K562 (cell line): ENCODE measurements at places on chromosomes 1 and 21. TPM values are rescaled to one million over a fixed set of nuclear protein-coding genes. Genes with fewer than 3 reads are reported as not detected.

DNA sequence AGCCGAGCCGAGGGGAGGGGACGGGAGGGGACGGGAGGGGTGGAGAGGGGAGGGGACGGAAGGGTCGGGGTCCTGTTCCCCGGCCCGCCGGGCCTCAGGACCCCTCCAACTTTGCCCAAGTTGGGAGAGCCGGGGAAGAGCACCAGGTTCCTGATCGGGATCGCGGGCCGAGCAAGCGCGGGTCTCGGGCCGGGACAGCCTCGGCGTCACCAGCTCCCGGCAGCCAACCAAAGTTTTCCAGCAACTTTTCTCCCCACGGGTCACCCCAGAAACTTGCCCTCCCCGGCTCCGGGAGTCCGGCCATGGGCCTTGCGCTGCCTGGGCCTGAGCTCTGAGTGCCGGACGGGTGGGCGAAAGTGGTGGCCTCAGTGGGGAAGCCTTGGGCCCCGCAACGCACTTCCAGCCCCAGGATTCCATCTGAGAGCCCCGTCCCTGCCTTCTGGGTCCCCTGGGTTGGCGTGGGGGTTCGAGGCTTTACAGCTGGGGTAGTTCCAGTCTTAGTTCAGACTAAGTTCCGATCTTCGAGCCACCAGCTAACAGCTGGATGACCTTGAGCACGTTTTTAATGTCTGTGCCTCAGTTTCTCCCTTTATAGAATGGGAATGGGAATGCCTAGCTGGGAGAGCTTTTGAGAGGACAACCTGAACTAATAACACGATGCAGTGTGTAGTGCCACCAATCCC lies 458 bp downstream of the ZC3H12A start:
- H3K4me3 ChIP-seq: peak overlapping the region; percentile 77
- peaks cover 69% of the 10 kb centered on the region for H3K4me1 ChIP-seq
- H3K27ac ChIP-seq: peak overlapping the region; percentile 94
- peak; percentile 52 for DNase-seq
- no peaks in the 10 kb centered on the region for H3K27me3 ChIP-seq
- H3K36me3 ChIP-seq: peaks cover 44% of the 10 kb centered on the region

Gene VANGL1
- 12.7 and 12.9 TPM in 2 replicates for total RNA-seq

- no peak overlapping the region for H3K27ac ChIP-seq
- no peaks in the 10 kb centered on the region for H3K27me3 ChIP-seq
- no peak overlapping the region for H3K4me3 ChIP-seq
- DNase-seq: no peak
Observed at GRCh38 chr1:232178191-232178590, 451.7 kb downstream of the SIPA1L2 start.

Gene NTMT2
- not detected in 2 replicates for total RNA-seq

Gene FAM72D
- total RNA-seq: 14.9 and 15.8 TPM in 2 replicates

GRCh38 chr1:203091761-203092330 lies 6.0 kb upstream of the MYOG start:
- H3K4me3 ChIP-seq: no peak overlapping the region
- H3K27ac ChIP-seq: no peak overlapping the region
- peaks cover 35% of the 10 kb centered on the region for H3K27me3 ChIP-seq
- no peak for DNase-seq
- H3K36me3 ChIP-seq: no peaks in the 10 kb centered on the region

Gene NOTCH2NLA
- total RNA-seq: 10.1 and 10.7 TPM in 2 replicates

Gene EXTL1
- 0.13 and 0.16 TPM in 2 replicates for total RNA-seq

Gene BRINP3
- 0.16 and 0.31 TPM in 2 replicates for total RNA-seq

Gene CD160
- total RNA-seq: not detected in 2 replicates

DNA sequence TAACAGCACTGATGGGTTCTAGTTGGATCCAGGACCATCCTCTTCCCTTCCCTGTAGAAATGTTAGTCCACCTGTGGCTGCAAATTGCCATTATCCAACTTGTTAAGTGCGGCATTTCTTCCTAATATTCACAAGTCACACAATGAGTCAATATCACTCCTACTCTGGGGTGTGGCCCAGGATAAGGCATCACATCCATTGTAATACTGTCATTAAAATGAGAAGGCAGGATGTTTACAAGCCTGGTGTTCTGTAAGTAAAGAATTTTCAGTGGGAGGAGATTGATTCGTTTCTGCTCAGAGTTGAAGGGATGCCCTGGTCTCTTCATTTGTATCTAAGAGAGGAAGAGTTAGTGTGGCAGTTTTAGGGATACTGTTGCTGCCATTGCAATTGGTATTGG lies 18.1 kb upstream of the ARHGAP29 start:
- no peaks in the 10 kb centered on the region for H3K36me3 ChIP-seq
- H3K4me1 ChIP-seq: no peaks in the 10 kb centered on the region
- no peak overlapping the region for H3K4me3 ChIP-seq
- DNase-seq: no peak
- H3K27ac ChIP-seq: no peak overlapping the region
- H3K27me3 ChIP-seq: no peaks in the 10 kb centered on the region

Gene SZRD1
- 145 and 149 TPM in 2 replicates for total RNA-seq

Gene AMY2A
- total RNA-seq: 0.33 and 0.65 TPM in 2 replicates

GRCh38 chr1:235100194-235100772 lies 28.4 kb downstream of the TOMM20 start:
- peaks cover 8% of the 10 kb centered on the region for H3K4me1 ChIP-seq
- DNase-seq: no peak
- H3K4me3 ChIP-seq: no peak overlapping the region
- no peaks in the 10 kb centered on the region for H3K27me3 ChIP-seq

DNA sequence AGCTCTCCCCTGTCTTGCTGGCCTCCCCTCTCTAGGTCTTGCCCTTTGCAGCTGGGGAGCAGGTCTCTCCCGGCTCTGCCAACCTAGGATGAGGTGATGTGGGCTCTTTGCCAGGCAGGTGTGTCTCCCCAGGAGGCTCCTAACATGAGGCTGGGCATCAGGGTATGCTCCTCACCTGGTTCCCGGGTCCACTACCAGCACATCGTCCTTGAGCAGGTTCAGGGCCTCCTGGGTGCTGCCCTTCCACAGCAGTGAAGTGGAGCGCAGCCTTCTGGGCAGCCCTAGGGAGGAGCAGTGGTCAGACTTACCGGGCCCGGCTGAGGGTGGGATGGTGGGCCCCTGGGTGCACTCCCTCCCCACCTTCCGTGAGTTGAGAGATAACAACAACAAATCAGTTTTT lies 17.5 kb downstream of the LACTBL1 start:
- no peak overlapping the region for H3K4me3 ChIP-seq
- peaks cover 15% of the 10 kb centered on the region; the same call in 2 of the 3 replicates for H3K27me3 ChIP-seq
- DNase-seq: no peak
- no peak overlapping the region for H3K27ac ChIP-seq
- H3K4me1 ChIP-seq: peaks cover 12% of the 10 kb centered on the region; the same call in 1 of the 2 replicates

DNA sequence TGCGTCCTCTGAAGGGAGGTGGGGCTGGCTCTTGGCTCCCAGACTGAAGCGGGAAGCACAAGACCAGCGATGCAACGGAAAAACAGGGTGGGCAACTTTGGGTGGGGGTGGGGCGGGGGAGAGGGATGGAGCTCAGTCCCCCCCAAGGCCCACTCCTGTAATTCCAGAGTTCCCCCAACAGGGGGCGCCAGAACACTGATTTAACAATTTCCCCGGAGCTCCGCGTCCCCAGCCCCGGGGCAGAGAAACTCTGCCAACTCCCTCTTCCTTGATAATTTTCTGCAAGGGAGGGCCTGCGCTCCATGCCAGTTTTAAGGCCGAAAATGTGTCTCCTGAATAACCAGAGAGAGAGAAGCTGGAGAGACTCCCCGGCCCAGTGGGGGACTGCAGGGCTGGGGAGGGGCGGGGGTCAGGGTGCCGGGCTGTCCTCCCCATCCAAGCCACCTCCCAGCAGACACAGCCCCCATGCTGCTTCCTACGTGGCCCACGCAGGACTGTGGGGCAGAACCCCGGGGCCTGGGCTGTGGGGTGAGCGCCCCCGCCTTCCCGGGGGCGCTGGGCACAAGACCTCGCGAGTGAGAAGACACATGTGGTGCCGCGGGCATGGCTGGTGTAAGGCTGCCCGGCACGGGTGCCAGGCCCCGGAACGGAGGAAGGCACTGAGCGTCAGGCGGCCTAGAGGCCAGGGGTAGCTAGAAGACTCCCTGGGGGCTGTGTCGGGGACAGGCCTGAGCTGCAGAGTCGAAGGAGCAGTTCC lies 51.4 kb downstream of the KIF21B start:
- peaks cover 15% of the 10 kb centered on the region for H3K27me3 ChIP-seq
- H3K36me3 ChIP-seq: no peaks in the 10 kb centered on the region
- no peak overlapping the region for H3K4me3 ChIP-seq
- no peaks in the 10 kb centered on the region for H3K4me1 ChIP-seq
- H3K27ac ChIP-seq: no peak overlapping the region

GRCh38 chr21:37797403-37797802 lies 118.9 kb downstream of the KCNJ6 start:
- H3K36me3 ChIP-seq: no peaks in the 10 kb centered on the region
- no peaks in the 10 kb centered on the region for H3K4me1 ChIP-seq
- no peak for DNase-seq
- no peak overlapping the region for H3K4me3 ChIP-seq
- no peak overlapping the region for H3K27ac ChIP-seq

Gene BLACAT1
- total RNA-seq: 0.83 and 1.0 TPM in 2 replicates

DNA sequence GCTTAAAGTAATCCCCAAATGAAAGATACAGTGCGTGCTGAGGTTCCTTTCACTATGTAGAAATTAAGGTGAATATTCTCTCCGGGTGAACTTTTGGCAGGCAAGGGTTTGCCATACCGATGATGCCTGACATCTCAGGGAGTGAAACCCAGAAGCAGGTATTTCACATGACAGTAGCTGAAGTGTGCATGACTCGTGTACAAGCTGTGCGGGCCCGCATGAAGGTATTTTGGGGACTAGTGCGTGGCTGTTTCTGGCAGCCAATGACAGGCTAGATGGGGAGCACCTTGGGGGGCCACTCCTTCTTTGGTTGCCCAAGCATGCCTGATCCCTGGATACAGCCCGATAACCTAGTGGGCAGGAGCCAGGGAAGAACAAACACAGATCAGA lies 569.0 kb downstream of the SMYD3 start:
- no peak overlapping the region for H3K4me3 ChIP-seq
- H3K27me3 ChIP-seq: no peaks in the 10 kb centered on the region
- peaks cover 19% of the 10 kb centered on the region for H3K36me3 ChIP-seq
- no peak overlapping the region for H3K27ac ChIP-seq

DNA sequence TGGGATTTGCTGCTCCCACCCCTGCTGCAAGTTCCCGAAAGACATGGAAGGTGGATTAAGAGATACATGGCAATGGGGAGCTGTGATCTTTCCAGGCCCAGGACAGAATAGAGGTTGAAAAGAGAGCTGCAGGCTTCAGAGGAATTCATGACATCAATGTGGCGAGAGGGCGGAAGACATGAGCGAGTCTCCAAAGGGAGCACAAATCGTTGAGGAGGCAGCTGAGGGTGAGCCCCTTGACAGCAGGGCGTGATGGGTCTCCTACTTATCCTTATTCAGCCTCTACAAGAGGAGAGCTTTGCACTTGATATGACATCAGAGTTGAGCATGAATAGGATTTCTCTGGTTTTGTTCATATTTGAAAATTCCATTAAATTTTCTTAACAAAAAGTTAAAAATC lies 45.5 kb upstream of the TACSTD2 start:
- H3K27me3 ChIP-seq: peaks cover 3% of the 10 kb centered on the region; the same call in 2 of the 3 replicates
- DNase-seq: no peak
- no peaks in the 10 kb centered on the region; the same call in 1 of the 2 replicates for H3K4me1 ChIP-seq
- no peak overlapping the region for H3K4me3 ChIP-seq
- H3K36me3 ChIP-seq: no peaks in the 10 kb centered on the region

- no peaks in the 10 kb centered on the region for H3K4me1 ChIP-seq
- no peak for DNase-seq
- no peak overlapping the region for H3K4me3 ChIP-seq
- no peak overlapping the region for H3K27ac ChIP-seq
- no peaks in the 10 kb centered on the region for H3K27me3 ChIP-seq
Observed at GRCh38 chr1:242425232-242425631, 99.3 kb downstream of the PLD5 start.

Gene GRHL3
- not detected in 2 replicates for total RNA-seq

DNA sequence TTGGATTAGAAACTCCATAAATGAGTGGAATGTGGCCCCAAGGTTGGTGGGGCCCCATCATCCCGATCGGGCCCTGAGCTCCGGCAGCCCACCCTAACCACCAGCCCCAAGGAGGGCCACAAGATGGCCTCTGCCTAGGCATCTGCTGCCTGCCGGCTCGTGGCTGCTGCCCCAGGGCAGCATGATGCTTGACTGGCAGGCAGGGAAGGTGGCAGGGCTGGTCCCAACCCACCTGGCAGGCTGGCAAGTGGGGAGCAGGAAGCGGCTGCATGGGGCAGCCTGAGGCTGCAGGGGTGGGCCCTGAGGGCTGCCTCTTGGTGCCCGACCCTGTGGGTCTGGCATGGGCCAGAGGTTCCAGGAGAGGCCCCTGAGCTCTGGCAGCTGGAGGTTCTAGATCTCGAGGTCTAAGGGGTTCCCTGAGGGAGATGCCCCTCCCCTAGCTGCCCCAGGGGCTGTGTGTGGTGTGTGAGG lies 760 bp upstream of the GJC2 start:
- peaks cover 91% of the 10 kb centered on the region for H3K4me1 ChIP-seq
- peaks cover 41% of the 10 kb centered on the region; the same call in 2 of the 3 replicates for H3K36me3 ChIP-seq
- no peak for DNase-seq
- H3K27me3 ChIP-seq: no peaks in the 10 kb centered on the region

DNA sequence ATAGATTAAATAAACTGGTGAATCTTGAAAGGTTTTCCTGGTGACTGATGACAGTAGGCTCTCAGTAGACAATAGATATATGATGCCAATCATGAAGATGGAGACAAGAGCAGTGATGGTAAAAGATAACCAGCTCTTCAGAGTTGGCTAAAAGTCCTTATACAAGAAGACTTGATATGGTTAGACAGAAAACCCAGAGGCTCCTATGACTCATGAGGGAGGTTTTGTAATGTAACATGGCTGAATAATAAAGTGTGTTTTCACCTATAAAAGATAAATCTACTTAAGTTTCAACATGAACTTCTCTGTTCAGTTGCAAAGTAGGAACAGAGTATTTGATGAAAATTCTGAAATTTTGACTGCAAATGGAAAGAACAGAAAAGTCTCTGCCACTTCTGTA lies 12.7 kb upstream of the CRNN start:
- H3K36me3 ChIP-seq: no peaks in the 10 kb centered on the region
- no peak for DNase-seq
- no peaks in the 10 kb centered on the region for H3K27me3 ChIP-seq
- H3K4me1 ChIP-seq: no peaks in the 10 kb centered on the region
- H3K4me3 ChIP-seq: no peak overlapping the region

- H3K4me1 ChIP-seq: peaks cover 67% of the 10 kb centered on the region
- DNase-seq: no peak
- H3K4me3 ChIP-seq: no peak overlapping the region
- peaks cover 19% of the 10 kb centered on the region for H3K27me3 ChIP-seq
- H3K36me3 ChIP-seq: peaks cover under 1% of the 10 kb centered on the region; the same call in 1 of the 3 replicates
- H3K27ac ChIP-seq: no peak overlapping the region
Observed at GRCh38 chr1:10638559-10639005, 157.9 kb downstream of the CASZ1 start.

DNA sequence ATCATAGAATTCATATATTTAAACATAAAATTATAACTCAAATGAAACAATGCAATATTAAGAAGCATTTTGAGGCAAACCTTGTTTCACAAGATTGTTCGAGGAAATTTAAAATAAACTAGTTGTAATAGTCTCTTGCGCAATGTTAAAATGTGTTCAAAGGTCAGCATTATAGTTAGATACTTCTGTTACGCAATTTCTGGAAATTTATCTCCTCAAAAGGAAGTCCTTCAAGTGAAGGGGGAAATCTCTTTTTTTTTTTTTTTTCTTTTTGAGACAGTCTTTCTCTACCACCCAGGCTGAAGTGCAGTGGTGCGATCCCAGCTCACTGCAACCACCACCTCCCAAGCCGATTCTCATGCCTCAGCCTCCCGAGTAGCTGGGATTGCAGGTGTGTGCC lies 52.1 kb downstream of the FMO4 start:
- no peaks in the 10 kb centered on the region for H3K27me3 ChIP-seq
- no peak overlapping the region for H3K4me3 ChIP-seq
- H3K4me1 ChIP-seq: no peaks in the 10 kb centered on the region
- no peak overlapping the region for H3K27ac ChIP-seq
- DNase-seq: no peak

GRCh38 chr1:217021956-217022355 lies 298.7 kb upstream of the ESRRG start:
- H3K4me3 ChIP-seq: no peak overlapping the region
- no peaks in the 10 kb centered on the region for H3K27me3 ChIP-seq
- no peaks in the 10 kb centered on the region for H3K4me1 ChIP-seq
- no peak for DNase-seq
- no peak overlapping the region for H3K27ac ChIP-seq
